GM13977 (cell line): ENCODE measurements at places on chromosomes 1 and 21.
A peak's percentile ranks its signal among the peaks of the same experiment; 100 is the strongest.

GRCh38 chr1:232561381-232561780 lies 68.6 kb downstream of the SIPA1L2 start:
- DNase-seq, result no peak

- DNase-seq, result no peak
Measured at GRCh38 chr1:62232871-62233278, 38.2 kb downstream of the L1TD1 start.

- no peak for DNase-seq
Measured at GRCh38 chr1:96886474-96886873, 164.9 kb downstream of the PTBP2 start.

GRCh38 chr21:25487046-25487594 lies 120.2 kb downstream of the MRPL39 start:
- DNase-seq, result no peak

GRCh38 chr21:36859744-36860501 lies 106.5 kb downstream of the HLCS start:
- no peak for DNase-seq

DNA sequence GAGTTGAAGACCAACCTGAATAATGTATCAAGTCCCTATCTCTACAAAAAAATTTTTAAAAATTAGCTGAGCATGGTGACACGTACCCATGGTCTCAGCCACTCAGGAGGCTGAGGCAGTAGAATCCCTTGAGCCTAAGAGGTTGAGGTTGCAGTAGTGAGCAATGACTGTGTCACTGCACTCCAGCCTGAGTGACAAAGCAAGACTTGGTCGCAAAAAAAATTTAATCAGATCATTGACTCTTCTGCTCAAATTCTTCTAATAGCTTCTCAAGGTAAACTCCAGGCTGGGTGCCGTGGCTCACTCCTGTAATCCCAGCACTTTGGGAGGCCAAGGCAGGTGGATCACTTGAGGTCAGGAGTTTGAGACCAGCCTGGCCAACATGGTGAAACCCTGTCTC lies 85.9 kb upstream of the PUM1 start:
- no peak for DNase-seq

- peak; percentile 95 for DNase-seq
Measured at GRCh38 chr1:42380586-42381279, at the start of gene RIMKLA. TSS of gene RIMKLA (plus strand) at chr1:42380792. CDS start at chr1:42380935, 143 bp downstream.

DNA sequence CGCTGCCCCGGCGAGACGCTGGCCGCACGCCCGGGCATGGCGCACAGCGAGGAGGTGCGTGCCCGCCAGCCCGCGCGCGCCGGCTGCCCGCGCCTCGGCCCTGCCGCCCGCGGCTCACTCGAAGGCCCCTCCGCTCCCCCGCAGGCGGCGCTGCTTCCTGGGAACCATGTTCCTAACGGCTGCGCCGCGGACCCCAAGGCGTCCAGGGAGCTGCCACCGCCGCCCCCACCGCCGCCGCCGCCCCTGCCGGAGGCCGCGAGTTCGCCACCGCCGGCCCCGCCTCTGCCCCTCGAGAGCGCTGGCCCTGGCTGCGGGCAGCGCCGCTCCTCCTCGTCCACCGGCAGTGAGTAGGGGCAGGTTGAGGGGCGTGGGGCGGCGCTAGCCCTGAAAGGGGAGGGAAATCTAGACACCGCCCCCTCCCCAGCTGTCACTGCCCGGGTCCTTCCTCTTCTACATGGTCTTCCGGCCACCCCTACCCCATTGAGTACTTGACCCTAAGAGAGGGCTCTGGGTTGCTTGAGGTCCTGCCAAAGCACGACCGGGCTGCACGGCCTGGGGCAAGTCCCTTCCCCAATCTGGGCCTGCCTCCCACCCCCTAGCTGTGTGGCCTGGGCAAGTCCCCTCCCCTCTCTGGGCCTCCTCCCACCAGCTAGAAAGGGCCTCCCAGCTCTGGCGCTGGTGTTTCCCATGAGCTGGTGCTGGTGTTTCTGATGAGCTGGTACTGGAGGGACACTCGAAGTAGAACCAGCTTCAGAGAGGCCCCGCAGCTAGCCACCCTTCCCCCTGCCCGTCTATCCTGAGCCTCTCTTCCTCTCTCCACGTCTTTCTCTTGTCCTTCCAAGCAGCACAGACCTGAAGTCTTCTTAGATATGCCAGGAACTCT lies 17.0 kb downstream of the TNFRSF25 start:
- DNase-seq, result no peak

GRCh38 chr1:40774266-40774998 lies 9.2 kb upstream of the KCNQ4 start:
- DNase-seq, result peak; percentile 63

DNA sequence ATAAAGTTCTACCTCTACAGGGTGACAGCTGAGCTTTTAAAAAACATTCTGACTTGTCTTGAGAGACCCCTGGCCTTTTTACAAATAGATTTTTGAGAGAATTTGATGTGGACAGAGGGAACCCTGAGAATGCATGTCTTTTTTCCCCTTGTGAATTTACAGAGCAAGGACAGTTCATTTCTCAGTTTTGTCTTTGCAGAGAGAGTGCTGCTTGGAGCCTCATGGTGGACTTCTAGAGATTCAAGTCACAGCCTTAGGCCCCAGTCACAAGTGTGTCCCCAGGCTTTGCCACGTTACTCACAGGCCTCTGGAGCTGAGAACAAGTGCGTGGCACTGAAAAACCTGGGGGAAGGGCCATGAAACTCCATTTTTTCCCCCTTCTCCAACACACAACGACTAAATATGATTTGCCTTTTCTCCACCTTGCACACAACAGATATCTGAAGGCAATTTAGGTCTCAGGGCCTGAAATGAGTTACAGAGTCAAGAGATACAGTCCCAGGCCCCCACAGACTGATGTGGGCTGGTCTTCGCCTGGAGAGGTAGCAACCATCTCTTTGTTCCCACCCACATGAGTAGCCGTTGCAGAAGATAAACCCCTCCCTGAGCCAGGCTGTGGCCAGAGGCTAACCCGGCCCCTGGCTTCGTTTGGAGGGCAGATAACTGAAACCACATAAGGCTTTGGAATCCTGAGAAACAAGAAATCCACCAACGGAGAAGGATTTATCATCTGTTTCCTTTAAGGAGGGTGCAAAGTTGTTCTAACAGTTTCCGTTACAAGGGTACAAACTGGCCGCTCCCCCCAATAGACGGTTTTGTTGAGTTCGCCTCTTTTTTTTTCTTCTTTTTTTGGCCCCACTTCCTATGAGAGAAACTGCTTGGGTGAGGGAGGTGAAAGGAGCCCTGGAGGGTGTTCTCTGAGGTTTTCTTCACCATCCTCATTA lies 1.0 kb upstream of the PIGV start:
- DNase-seq, result peak; percentile 74

- DNase-seq, result no peak
Measured at GRCh38 chr1:86507935-86508582, 38.8 kb upstream of the CLCA4 start.

DNA sequence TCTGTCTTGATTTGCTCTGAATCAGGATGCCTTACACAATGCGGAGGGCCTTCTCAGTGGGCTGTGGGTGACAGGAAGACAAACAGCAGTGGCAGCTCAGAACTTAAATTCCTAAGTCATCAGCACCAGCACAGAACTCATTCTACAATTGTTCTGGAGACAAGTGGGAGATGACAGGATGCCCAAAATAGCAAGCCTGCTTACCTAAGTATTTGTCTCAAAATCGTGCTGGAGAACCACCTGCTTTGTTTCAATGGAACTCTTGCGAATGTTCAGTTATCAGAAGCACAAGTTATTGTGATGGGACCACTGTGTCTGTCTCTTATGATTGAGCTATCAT lies 76.1 kb downstream of the VCAM1 start:
- DNase-seq, result no peak

- DNase-seq, result no peak
Measured at GRCh38 chr1:220127076-220127475, 33.1 kb downstream of the IARS2 start.

- no peak for DNase-seq
Measured at GRCh38 chr1:56064705-56065104, 514.7 kb downstream of the PLPP3 start.

DNA sequence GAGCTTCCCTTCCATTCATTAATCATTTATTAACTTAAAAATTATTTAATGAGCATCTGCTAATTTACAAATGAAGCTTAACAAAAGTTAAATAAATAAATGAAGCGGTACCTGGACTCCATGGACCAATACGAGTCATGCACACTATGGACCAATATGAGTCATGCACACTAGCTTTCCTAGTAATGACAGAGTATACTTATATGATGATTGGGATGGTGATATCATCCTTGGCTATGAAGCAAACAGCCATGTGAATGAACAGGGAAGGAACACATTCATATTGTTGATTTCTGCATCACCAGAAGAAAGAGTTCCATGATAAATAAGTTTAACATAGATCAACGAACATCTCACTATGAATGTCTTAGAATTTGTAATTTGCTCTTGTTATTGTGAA lies 109.9 kb downstream of the SPAG17 start:
- no peak for DNase-seq

- DNase-seq, result no peak
Measured at GRCh38 chr1:218472885-218473284, 127.7 kb downstream of the TGFB2 start.

- DNase-seq, result no peak
Measured at GRCh38 chr1:223492044-223492443, 98.8 kb downstream of the CCDC185 start.

GRCh38 chr1:165454091-165454610 lies 9.2 kb upstream of the RXRG start:
- DNase-seq, result no peak

DNA sequence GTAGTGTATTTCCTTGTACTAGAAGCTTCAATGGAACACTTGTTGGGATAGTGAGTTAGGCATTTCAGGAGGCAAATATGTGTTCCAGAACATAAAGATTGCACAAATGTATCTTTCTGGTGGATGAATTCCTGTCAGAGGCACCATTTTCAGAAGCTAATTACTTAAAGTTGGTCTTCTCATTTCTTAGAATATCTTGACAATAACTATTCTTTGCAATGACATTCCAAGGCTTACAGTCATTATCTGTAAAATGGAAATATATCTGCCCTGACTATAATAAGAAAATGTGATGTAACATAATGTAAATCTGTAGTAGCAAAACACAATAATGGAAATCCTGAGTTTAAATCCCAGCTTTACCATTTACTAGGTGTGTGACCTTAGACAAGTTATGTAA lies 2.7 kb downstream of the VCAM1 start:
- DNase-seq, result no peak

- no peak for DNase-seq
Measured at GRCh38 chr1:182476625-182477024, 26.7 kb downstream of the RGSL1 start.

GRCh38 chr1:41751804-41752513 lies 166.8 kb downstream of the HIVEP3 start:
- peak; percentile 56 for DNase-seq

DNA sequence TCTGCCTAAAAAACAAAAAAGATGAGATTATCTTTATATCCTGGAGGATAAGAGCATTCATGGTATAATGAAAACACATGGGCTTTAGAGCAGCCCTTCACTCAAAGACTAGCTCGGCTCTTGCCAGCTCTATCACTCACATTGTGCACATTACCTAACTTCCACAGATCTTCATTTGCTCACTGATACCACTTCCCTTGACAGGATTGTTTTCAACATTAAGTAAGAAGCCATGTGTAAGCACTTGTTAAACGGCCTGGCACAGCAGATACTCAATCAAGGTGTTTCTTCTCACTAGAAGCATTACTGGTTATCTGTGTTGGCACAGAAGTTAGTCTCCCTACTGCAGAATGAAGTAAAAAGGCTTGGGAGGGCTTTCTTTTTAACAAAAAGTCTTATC lies 18.7 kb downstream of the LPGAT1 start:
- DNase-seq, result no peak
